ENCODE measurements at places on chromosomes 4 and X.

DNA sequence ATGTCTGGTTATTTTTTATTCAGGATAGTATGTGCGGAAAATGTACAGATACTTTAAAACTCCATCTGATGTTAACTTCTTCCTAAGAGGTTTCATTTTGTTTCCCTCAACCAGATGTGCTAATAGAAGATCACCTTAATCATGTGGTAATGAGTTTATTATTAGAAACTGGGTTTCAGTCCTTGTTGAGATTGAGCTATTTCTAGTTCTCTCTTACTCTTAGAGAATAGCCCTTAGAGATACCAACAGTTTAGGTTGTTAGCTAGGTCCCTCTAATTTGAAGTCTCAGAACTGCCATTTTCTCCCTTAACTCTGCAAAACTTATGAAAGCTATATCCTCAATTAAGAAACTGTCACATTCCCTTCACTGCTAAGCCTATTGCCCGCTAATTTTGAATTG lies 13.0 kb downstream of the FAM47A start:
- DNase-seq: no peak

DNA sequence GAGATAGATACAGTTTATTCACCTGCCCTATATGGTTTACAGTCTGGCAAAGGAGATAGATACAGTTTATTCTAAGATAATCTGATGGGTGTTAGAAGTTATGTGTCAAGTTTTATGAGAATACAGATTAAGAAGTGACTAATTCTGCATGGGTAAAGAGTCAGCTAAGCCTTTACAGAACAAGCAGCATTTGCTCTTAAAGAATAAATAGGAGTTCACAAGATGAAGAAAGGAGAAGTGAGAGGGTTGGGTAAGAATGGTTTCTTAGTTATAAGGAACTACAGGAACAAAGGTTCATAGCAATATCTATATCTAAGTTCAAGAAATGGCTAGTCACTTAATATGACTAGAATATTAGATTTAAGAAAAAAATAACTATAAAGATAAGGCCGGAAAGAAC lies 47.6 kb downstream of the THOC2 start:
- no peak for DNase-seq

- peak; percentile 26 for DNase-seq
Observed at GRCh38 chr4:102694791-102695190, 66.0 kb downstream of the MANBA start.

- DNase-seq: no peak
Observed at GRCh38 chr4:5956285-5957021, 61.8 kb downstream of the C4orf50 start.

- DNase-seq: peak; percentile 77
Observed at GRCh38 chrX:154369449-154370299, 4.8 kb downstream of the FLNA start.

- no peak for DNase-seq
Observed at GRCh38 chr4:7818399-7818911, 121.2 kb downstream of the AFAP1 start.

- DNase-seq: no peak
Observed at GRCh38 chr4:161651586-161651985, 512.2 kb downstream of the FSTL5 start.

Data from bronchial epithelial cell (primary cell).